ENCODE measurements at places on chromosomes 3 and 15.

DNA sequence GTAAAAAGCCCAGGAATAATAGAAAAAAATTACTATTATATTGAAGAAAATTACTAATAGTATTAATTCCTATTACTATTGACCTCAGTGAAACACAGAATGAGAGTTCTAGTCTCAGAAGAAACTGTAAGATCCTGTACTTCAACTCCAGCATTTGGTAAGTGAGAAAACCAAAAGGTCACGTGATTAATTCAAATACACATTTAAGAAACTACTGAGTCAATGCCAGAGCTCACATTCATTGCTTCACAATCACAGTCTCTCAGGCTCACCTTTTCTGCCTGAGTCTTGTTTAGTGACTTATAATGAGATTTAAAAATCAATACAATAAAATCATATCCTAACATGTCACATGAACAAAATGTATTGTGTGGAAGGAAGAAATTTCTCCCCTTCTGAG is 556.1 kb downstream of the FGF12 start:
- DNase-seq: no peak

GRCh38 chr3:72185549-72186399 is 400.8 kb upstream of the PROK2 start:
- no peak for DNase-seq

DNA sequence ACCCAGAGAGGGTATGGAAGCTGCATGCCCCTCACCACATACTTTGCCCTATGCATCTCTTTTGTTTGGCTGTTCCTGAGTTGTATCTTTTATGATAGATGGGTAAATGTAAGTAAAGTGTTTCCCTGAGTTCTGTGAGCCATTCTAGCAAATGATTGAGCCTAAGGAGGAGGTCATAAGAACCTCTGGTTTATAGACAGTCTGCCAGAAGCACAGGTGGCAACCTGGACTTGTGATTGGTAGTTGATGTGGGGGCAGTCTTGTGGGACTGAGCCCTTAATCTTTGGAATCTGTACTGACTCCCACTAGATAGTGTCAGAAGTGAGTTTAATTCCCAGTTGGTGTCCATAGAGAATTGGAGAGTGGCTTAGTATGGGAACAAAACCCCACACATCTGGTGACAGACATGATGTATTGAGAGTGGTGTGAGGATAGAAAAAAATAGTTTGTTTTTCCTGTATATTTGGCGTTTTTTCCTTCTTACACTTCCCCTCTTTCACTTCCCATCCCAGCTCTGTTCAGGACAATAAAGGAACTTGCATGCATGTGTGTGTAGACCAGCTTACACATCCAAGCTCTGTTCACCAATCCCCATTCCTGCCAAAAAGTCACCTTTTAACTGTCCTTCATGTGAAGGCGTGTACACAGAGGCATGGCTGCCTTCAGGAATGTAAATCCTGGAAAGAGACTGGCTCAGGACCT is 38.1 kb upstream of the SPPL2A start:
- no peak for DNase-seq

DNA sequence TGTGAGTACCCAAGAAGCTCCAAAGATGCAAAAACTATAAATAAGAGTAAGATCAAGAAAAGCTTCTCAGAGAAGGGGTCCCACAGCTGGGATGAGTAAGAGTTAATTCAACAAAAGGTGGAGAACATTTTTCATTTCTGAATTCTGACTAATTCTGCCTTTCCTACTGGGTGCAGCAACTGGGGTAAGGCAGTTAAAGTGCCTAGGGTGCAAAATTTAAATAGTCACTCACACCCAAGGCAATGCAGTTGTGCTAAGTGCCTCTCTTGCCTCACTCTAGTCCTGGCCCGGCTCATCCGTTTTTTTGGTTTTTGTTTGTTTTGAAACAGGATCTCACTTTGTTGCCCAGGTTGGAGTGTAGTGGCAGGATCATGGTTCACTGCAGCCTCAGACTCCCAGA is 240.2 kb downstream of the TP63 start:
- DNase-seq: no peak

- DNase-seq: peak; percentile 65
Observed at GRCh38 chr3:172591876-172592771, 68.9 kb upstream of the TNFSF10 start.

- DNase-seq: no peak
Observed at GRCh38 chr3:144058713-144059112, 87.1 kb downstream of the DIPK2A start.

DNA sequence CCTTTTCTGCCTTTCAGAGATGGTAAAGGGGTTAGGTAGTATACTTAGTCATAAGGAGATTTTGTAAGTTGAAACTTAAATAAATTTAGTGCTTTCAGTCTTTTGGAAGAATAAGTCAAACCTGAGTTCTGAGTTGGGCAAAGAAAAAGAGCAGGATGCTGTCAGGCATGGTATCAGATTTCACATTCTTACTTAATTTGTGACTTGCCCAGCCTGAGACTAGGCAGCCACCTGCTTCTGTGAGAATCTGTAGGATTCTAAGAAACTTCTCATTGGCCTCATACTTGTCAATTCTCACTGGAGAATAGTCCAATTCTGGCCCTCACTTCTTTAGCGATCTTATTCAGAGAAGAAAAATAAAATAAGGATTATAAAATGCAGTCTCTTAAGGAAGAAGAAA is 577.5 kb downstream of the DIPK2A start:
- peak; percentile 73 for DNase-seq

DNA sequence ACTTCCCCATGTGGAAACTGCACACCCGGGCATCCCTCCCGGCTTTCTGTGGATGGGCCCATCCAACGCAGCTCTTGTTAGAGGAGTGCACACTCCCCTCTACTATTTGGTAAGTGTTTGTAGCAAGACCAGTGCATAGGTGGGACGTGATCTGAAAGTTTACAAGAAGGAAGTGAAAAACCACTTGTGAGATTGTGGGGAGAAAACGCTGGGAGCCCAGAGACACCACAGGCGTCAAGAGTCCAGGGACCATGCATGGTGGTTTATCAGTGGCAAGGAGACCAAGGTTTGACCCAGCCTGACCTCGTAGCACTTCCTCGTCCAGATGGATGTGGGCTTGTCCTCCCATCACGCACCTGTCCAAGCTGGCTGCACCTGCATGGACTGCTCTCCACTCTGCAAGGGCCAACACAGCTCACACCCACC is 51.6 kb downstream of the ATP10A start:
- peak; percentile 9 for DNase-seq

DNA sequence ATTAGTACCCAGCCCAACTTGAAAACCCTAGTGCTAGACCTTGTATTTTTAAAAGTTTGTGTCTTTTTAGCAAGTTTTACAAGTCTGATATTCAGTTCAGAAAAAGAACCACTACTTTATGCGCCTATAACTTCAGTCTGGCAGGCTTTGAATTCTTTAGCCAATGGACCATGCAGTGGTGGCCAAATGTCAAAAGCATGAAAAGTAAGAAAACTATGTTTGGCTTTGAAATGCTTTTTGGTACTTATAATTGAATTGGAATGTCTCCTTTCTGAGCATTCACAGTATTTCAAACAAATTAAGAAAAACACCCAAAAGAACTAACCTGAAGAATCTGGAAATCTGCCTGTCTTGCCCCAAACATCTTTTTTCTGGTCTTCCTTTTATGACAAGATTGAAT is 12.8 kb downstream of the WDR48 start:
- no peak for DNase-seq

Data from MM.1S (cell line).